ENCODE measurements at places on chromosomes 12 and 14.

DNA sequence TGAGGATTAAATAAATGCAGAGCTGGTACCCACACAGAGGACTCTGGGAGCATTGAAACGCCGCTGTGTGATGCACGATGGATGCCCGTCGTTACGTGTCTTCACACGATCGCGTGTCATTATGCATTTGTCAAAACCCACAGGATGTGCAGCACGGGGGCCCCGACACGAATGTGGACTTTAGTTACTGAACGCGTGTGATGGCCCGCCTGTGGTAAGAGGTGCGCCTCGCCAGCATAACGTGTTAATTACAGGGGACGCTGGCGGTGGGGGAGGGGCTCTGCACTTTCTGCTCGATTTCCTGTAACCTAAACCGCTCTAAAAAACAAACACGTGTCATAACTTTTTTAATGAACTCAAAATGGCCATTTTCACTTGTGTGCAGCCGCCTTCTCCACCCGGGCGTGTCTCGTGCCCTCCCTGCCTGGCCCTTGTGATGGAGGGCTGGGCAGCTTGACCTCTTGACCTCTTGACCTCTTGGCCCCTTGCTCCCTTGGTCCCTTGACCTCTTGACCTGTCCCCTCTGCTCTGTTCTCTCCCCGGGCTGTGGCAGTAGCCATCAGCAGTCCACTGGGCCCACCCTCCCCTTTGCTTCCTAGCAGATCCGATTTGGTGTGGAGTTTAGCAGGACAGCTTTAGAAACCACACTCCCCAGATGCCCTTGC, 33.7 kb upstream of the GALNT9 start:
- no peak for DNase-seq

DNA sequence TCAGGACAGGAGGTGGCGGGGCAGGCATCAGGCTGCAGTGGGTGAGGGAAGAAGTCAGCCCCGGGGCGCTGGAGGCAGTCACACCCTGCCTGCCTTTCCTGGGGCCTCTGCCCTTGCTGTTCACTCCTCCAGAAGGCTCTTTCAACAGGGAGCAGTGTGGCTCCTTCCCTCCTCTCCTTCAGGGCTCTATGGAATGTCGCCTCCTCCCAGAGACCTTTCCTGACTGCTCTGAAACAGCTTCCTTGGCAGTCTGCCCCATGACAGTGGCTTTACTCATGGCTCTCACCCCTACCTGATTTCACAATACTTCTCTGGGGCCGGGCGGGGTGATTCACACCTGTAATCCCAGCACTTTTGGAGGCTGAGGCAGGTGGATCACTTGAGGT, 7.1 kb downstream of the RHOF start:
- peak; percentile 100 for DNase-seq

DNA sequence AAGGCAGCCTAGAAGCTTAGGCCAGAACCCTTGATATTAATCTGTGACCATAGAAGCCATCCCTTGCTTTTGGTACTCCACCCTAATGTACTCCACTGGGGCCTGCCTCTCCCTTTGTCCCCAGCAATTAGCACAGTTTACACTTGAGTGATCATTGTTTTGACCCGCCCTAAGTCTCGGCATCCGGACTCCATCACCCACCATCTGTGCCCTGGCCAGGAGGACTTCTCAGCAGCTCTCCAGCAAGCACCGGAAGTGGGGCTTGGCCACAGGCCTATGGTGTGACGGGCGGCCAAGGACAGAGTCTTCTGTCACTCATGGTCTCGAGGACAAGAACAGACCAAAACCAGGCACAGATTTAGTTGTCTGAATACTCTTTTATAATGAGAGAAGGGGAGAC, 126.5 kb upstream of the NTF3 start:
- DNase-seq, result no peak

DNA sequence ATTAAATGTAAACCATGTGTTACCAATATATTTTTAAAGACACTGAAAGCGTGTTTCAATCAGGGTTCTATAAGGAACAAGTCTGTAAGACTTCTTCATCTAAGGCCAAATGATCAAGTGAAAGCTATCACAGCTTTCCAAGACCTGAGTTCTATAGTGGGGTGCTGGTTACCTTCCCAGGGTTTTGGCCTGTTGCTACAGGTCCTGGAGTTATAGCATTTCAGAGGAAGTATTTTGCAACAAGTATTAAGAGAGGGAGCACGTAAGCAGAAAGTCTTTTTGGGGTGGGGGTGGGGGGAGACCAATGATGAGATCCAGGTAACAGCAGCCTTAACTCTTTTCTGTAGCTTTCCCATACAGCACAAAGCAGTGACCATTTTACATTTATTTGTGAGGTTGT, 43.8 kb downstream of the FOXN3 start:
- DNase-seq, result no peak

- DNase-seq, result no peak
These were observed 199.8 kb downstream of the RBM19 start for GRCh38 chr12:113766131-113766878.

DNA sequence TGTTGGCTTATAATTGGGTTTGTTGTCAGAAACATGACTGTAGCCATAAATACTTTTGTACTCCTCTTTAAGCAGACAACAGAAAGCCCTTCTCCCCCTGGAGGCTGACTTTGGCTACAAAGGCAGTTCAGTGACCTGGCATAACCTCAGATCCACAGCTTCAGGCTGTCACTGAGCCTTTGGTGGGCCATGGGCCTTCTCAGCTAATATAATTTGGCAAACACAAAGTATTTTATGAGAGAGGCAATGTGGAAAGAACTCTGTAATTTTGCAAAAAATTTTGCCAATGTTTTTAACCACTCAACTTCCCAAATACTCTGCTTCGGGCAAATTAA, 15.5 kb upstream of the MGP start:
- peak; percentile 1 for DNase-seq

DNA sequence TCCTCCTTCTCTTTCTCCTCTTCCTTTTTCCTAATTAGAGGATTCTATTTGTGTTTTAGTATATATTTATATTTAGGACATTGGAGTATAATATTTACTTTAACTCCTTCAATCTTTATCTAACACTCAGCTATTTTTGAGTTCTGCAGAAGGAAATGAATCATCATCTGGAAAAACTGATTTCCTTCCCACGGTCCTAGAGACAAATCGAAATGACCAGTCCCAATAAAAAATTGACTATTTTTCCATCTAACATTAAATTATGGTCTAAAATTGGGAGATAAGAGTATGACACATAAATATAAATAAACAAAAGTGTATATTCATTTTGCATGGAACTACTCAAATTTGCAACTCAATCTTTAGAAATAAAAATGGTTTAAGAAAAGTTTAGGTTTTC, 167.4 kb downstream of the TMTC3 start:
- DNase-seq, result peak; percentile 84

DNA sequence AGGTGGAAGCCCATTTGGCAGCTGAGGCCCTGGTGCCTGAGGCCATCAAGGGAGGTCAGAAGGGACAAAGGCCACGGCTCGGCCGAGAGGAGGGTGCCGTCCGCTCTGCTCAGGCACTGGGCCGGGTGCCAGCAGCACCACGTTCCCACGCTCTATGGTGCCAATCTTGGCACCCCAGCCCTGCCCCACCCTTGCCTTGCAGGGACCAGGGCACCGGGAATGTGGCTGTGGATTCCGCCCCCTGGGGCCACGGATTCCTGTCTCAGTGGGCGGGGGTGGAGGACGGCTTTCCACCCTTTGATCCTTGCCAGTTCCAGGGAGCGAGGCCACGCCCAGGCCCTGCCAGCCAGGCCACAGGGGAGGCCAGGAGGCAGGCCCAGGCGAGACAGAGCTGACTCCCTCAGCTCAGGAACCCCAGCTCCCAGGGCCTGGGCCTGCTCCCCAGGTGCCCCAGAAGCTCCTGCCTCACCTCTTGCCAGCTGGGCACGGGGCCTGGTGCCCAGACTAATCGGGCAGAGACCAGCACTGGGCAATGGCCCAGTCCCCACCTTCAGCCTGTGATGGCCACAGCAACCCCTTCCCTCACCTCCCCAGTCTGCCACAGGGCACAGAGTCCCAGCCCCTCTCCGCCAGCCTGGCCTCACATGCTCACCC, 26.4 kb upstream of the GPR132 start:
- DNase-seq, result peak; percentile 92

GRCh38 chr12:17976202-17976601, 113.8 kb downstream of the RERGL start:
- peak; percentile 50 for DNase-seq

GRCh38 chr12:57127101-57127725, 1.1 kb upstream of the LRP1 start:
- DNase-seq, result peak; percentile 62

- peak; percentile 77 for DNase-seq
These were observed 101.9 kb downstream of the GAS2L3 start for GRCh38 chr12:100675432-100675831.

GRCh38 chr12:24742378-24742777, 206.5 kb downstream of the BCAT1 start:
- no peak for DNase-seq

DNA sequence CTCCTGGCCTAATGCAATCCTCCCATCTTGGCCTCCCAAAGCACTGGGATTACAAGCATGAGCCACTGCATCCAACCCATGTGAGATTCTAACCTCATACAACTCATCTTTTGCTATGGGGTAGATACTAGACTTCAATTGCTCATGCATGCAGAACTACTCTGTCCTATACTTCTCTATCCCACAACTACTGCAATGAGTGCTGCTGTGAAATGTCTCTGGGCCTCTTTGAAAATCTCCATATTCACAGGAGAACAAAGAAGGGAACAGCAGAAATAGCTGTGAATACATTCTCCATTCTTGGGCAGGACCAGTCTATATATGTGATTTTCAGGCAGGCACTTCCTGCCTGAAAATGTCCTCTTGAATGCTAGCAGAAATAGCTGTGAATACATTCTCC, 220.7 kb upstream of the GRIP1 start:
- no peak for DNase-seq

GRCh38 chr12:57258977-57259970, 8.3 kb upstream of the STAC3 start:
- DNase-seq, result no peak

- no peak for DNase-seq
These were observed 93.3 kb downstream of the RIMBP2 start for GRCh38 chr12:130622803-130623202.

DNA sequence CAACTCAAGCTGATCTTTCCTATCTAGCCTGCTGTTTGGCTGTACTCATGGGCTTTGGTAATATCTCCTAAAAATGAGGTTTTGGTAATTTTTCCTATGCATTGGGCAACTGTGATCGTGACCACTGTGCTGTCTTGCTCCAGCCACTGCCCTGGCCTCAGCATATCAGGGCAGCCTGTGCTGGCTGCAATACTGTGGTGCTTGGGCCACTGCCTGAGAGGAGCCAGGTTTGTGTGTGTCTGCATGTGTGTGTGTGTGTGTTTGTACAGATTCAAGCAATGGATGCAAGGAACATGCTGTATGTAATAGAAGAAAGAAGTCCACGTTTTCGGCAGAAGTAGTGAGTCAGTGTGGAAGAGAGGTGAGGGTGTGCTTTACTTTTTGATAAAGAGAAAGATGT, 13.0 kb downstream of the ERG28 start:
- peak; percentile 12 for DNase-seq

GRCh38 chr14:69593018-69593677, 18.2 kb upstream of the SUSD6 start:
- DNase-seq, result no peak

- no peak for DNase-seq
These were observed 28.8 kb upstream of the MAP3K9 start for GRCh38 chr14:70838076-70838475.

- DNase-seq, result no peak
These were observed 4.3 kb upstream of the ASB2 start for GRCh38 chr14:93980456-93981201.

- DNase-seq, result peak; percentile 73
These were observed 98.4 kb downstream of the EFCAB11 start for GRCh38 chr14:89855961-89856656.

DNA sequence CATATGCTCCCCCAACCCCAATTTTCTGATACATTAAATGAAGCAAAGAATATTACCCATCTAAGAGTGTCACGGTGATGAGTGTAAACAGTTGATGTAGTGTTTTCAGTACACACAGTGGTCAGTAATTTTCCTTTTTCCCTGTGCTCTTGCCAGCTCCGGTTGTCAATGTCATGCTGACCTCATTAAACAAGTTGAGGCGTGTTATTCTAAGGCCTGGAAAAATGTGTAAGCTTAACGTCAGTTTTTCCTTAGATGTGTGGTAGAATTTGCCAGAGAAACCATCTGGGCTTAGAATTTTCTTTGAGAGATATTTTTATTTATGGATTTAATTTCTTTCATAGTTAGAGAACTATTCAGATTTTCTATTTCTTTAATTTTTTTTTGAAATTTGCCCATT, 11.7 kb upstream of the SERPINA6 start:
- DNase-seq, result no peak

DNA sequence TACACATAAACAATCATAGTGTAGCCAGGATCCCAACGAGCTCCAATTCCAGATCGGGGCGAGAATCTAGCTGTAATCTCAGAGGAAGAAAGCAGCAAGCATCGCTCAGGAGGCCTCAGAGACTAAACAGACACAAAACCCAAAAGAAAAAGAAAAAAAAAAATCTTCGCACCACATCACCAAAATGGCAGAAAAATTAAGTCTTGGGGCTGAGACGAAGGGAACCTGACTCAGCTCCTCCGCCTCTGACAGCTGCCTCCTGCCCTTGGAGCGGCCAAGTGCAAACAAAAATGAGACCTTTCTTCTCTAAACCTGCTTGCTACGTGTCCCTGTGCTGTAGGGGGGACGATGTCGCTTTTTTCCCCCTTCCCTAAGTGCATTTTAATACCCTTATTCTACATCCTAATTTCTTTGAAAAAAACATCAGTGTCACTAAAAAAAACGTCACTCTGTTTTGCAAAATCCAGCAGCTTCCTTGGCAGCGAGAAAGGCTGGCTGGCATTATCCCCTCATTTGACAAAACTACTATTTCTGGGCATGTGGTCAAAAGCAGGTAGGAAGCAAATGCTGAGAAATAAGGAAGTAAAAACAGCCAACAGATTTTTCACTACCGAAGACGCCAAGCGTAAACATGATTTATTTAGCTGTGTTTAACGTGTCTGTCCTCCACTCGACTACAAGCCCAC, 30.5 kb downstream of the BCL11B start:
- DNase-seq, result no peak

All from PC-3 (cell line).